ENCODE measurements at places on chromosomes 6 and 20.

- DNase-seq: no peak
Observed at GRCh38 chr6:66861007-66861541, 1154.0 kb upstream of the EYS start.

- DNase-seq: no peak
Observed at GRCh38 chr6:2259002-2259494, 13.6 kb upstream of the GMDS start.

DNA sequence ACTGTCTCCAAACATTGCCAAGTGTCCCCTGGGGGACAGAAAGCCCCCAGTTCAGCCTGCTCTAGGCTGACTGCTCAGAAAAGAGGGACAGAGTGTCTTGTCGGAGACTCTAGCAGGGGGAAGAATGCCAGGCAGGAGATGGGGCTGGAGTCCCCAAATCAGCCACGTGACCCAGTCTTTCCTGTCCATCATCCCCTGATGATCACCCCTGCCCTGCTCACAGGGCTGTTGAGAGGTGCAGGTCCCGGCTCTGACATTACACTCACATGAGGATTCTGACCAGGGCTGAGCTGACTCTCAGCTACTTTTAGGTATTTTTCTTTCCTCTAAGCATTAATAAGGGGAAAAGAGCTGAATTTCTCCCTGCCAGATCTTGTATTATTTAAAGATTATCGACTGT, 115.8 kb downstream of the SULF2 start:
- no peak for DNase-seq

GRCh38 chr6:140533526-140533925, 1159.1 kb upstream of the CITED2 start:
- no peak for DNase-seq

GRCh38 chr6:147947521-147947920, 395.1 kb upstream of the SASH1 start:
- no peak for DNase-seq

DNA sequence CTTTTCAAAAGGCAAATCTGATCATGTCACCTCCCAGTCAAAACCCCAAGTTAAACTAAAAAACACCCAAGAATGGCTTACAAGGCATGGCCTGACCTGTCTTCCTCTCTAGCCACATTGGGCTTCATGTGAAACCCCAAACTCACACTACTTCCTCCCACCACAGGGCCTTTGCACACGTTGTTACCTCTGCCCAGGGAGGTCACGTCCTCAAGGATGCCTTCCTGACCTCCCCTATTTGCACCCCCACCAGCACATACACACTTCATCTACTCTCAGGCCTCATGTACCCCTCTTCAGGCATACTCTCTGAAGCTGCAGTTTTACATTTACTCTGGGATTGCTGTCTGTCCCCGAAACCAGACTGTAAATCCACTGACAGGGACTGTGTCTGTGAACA, 6.1 kb downstream of the EZR start:
- no peak for DNase-seq

GRCh38 chr6:85323435-85324040, 126.3 kb upstream of the NT5E start:
- peak; percentile 35 for DNase-seq

GRCh38 chr6:95083506-95083905, 493.8 kb upstream of the MANEA start:
- DNase-seq: no peak

GRCh38 chr6:28251661-28252008, 434 bp downstream of the ZKSCAN4 start:
- DNase-seq: no peak

GRCh38 chr6:73579851-73580246, 59.0 kb upstream of the EEF1A1 start:
- DNase-seq: no peak

- DNase-seq: no peak
Observed at GRCh38 chr6:17045581-17046322, 56.1 kb upstream of the STMND1 start.
